ENCODE measurements at places on chromosomes 6 and 20.
A peak's percentile ranks its signal among the peaks of the same experiment; 100 is the strongest.

DNA sequence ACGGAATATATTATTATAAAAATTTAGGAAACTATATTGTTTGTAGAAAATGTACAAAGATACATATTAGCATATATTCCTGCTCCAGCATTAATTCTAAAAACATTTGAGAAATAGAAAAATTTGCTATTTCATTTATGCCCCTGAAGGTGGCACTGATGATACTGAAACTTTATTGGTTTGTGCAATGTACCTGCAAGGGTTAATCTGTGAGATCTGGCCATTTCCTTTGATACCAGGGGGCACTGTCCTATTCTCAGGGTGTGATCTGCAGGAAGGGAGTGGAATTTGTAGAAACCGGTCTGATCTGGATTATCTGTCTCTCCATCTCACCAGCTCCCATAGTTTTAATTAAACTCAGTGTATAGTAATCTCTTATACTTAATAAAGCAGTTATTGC is 625.1 kb upstream of the IMPG1 start:
- DNase-seq: no peak

DNA sequence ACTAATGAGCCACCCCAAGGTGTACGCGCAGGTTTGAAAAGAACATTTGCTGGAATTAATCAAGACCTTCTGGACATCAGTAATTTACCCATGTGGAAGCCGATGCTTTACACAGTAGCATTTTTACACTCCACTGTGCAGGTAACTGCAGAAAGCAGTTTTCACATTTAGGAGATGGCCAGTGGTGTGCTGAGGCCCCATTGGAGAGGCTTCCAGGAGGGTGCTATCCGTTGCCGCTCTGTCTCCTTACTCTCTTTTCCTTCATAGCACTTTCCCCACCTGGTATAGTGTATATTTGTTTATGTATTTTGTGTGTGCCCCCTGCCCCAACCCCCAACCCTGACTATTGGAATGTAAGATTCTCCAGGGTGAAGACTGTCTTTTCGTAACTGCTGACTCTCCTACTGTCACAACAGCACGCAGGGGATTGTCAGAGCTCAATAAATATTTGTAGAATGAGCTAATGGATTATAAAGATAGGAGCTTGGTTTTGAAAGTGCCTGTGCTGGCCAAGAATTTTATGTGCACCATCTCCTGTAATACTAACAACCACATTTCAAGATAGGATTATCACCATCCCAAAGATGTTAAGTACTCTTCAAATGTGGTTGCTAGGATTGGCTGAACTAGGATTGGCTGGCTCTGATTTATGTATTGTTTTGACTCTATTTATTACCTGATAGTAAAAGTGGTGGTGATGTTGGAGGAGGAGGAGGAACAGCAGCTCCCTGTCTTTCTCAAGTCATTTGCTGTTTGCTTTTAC is 74.0 kb upstream of the GLP1R start:
- DNase-seq: no peak

- peak; percentile 86 for DNase-seq
Observed at GRCh38 chr6:33410050-33410710, 634 bp upstream of the PHF1 start.

DNA sequence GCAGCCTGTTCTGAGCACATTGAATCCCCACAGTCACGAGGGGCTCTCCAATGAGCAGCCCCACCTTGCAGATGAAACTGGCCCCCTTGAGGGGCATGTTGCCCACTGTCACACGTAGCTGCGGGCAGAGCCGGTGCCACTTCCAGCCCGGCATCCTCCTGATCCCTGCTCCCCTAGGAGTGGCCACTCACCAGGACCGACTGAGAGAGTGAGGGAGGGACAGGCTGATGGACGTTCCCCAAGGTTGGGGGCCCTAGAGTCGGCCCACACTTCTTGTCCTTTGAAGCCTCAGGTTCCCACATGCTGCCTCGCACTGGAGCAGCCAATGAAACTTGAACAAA is 10.5 kb downstream of the ENTPD6 start:
- no peak for DNase-seq

GRCh38 chr6:143079325-143079640 is 18.6 kb downstream of the AIG1 start:
- no peak for DNase-seq

DNA sequence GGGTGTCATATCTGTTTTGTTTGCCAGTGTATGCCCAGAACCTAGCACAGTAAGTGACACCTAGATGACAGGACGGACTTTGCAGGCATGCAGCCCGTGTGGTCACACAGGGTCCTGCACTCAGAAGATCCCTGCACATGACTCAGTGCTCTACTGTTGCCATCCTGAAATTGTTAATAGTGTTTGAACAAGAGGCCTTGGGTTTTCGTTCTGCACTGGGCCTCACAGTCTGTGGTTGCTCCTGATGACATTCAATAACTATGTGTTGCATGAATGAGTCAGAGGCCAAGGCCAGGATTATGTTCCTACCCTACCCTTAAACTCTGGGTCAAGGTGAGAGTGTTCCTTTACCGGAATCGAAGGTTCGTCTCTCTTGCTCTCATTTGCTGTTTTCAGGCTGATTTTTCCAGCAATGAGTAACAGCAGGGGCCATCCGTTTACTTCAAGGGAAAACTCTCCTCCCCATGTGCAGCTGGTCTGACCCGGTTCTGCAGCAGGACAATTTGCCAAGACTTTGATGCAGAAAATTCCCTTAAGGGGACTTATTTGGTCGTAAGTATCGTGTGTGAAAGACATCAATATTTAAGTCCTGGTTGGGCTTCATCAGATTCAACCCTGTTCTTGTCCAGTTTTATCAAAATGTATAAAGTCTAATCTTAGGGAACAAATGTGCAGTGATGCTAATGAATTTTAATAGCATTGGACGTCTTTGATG is 13.0 kb upstream of the PFDN4 start:
- no peak for DNase-seq

DNA sequence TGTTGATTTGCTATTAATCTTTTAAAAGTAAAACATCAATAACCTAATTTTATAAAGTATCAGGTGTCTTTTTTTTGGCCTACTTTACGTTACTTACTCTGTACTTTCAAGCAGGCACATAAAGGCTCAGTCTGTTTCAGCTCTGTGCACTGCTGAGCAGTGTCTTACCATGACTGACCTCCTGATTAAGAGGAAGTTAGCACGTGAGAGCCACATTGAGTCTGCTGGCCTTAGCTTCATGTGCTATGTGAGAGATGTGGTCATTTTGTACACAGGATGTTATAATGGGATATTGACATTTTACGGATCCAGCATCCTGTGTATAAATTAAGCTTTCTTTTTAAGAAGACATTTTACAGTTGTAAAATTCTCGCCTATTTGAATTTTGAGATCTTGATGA is 31.9 kb downstream of the ARID1B start:
- no peak for DNase-seq
